Neuronal stem cell (in vitro differentiated cells): ENCODE measurements at places on chromosomes 12 and 14.

DNA sequence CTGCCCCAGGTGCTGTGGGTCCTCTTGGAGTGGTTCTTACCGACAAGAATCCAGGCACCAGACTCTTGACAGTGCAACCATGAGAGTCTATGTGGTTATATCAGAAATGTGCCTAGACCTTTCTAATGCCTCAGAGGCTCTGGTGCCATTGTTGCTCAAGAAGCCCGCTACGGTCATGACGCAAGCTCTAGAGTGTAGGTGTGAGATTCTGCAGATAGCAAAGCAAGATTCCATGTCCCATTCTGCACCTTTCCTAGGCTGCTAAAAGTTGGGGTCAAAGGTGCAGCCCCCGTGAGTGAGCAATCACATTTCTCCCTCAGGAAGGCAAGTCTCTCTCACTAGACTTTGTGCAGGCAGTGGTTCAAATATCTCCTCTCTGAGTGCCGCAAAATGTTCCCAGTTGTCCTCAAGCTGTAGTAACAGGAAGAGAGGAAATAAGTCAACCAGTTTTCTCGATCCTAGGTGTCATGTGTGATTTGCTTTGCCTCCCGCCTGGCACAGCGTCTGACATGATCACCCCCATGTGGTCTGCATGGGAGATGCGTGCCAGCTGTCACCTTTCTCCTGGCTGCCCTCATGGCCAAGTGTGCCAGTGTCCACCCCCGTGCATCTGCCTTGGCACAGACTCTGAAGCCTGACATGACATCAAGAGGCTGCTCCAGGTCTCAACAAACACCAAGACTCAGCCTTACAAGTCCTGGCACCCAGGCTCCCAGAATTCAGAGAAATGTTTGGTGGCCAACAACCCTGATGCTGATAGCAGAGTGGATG lies 122.5 kb upstream of the COCH start:
- DNase-seq = no peak

GRCh38 chr14:67515386-67516079 lies 17.6 kb upstream of the PLEKHH1 start:
- DNase-seq = no peak

GRCh38 chr14:87497301-87497700 lies 495.7 kb downstream of the GALC start:
- DNase-seq = no peak

GRCh38 chr12:63928305-63928704 lies 83.8 kb downstream of the SRGAP1 start:
- no peak for DNase-seq

DNA sequence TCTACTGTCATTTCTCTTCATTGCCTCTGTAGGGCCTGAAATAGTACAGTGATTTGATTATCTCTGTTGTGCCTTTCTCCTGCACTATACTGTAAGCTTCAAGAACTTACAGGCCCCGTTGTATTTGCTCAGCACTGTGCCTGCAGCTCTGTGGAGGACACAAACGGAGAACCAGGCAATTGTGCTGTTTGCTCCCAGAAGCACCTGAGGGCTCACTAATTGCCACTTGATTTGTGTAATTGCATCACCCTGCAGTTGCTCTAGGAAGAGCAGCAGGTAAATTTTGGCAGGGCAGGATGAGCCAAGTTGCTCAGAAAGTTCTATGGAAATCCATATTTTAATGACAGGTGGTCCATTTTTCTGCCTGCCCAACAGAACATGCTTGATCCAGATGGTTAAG lies 11.6 kb upstream of the KRT82 start:
- DNase-seq = no peak

DNA sequence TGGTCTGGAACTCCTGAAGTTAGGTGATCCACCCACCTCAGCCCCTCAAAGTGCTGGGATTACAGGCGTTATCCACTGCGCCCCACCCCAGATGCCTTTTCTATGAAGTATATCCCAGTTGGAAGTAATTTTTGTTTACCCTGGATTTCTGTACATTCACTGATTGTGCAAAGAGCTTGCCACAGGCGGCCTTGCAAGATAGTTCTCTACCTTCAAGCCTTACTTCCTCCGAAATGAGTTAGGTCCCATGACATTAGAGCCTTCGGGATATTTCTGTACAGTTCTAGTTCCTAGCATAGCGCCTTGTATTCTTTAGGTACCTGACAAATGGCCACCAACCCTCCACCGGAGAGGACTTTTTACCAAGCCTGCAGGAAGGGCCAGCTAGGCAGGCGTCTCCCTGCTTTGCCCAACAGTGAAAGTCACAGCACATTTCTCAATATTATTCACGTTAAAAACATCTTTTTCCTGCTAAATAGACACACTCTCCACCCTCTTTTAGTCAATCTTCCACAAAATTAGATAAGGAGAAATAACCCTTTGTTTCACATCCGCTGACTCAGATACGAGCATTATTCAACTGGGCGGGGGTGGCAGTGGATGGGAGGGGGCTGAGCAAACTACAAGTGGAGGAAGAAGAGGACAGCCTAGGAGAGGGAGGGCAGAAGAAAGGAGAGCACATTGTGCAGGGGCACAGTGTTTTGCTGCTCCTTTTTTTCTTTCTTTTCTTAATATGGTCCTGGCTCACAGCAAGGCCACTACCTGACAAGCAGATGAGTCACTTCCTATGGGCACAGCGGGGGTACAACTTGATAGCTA lies 40.0 kb upstream of the CAPRIN2 start:
- DNase-seq = peak; percentile 23

DNA sequence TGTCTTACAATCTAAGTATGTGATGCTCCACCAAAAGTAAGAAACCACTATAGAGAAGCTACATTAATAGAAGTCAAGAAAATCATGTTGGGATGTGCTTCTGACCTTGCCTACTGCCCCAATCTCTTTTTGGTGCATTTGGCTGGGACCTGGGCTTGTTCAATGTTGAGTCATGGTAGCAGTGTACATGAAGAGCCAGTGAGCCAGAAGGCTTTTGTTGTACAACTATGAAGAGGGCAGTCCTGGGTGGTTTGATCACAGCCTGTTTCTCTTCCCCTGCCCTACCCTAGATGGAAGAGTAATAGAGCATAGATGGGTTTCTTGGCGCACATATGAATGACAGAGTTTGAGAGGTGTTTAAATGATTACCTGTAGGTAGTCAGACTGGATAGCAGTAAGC lies 56.4 kb downstream of the UBR7 start:
- DNase-seq = no peak

DNA sequence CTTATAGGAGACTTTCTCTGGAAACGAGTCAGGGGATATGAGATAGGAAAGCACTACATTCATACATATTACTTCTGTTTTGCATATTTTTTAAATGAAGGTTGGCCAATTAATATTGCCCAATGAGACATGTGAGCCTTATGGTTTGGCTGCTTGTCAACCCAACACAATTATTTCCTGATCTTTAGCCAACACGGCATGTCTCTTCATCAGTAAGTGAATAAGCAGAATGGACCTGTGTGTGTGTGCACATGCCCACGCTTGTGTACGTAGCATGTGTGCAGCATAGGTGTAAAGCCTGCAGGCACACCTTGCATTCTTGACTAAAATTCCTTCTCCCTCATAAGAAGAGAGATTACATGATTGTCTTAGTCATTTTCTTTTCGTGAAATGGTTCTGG lies 88.3 kb downstream of the STON2 start:
- no peak for DNase-seq

GRCh38 chr12:64092507-64093196 lies 129.4 kb downstream of the KICS2 start:
- DNase-seq = no peak

GRCh38 chr14:68695326-68695768 lies 97.5 kb downstream of the ZFP36L1 start:
- DNase-seq = no peak

GRCh38 chr12:28543021-28543890 lies 353.0 kb downstream of the CCDC91 start:
- DNase-seq = no peak

DNA sequence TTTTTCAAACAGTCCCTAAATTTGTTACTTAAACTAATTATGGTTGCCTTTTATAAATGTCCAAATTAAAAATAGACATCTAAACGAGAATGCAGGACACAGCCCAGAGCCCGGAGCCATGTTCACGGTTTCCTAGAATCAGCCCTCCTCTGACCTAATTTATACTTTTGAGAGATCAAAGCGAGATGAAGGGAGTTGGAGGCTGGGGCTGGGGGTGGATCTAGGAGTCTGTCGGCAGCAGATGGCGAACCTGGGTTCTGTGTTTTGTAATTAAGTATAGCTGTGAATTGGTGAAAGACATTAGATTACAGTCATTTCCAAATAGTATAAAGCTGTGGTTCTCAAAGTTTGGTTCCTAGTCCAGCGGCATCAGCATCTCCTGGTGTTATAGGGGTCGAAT lies 210.1 kb downstream of the SLC41A2 start:
- no peak for DNase-seq
